ENCODE measurements at places on chromosomes 3 and 15. TPM values are rescaled to one million over a fixed set of nuclear protein-coding genes. Genes with fewer than 3 reads are reported as not detected.

- DNase-seq = peak; percentile 51
Observed at GRCh38 chr3:49406571-49407565, 4.9 kb downstream of the RHOA start.

- no peak for DNase-seq
Observed at GRCh38 chr15:46636206-46636605, 1001.4 kb downstream of the SQOR start.

The NLGN1 gene
- 0.13 TPM for total RNA-seq

The CHRNB4 gene
- 1.1 TPM for total RNA-seq

GRCh38 chr15:40115670-40116093 lies 7.0 kb upstream of the BMF start:
- peak; percentile 91 for DNase-seq

DNA sequence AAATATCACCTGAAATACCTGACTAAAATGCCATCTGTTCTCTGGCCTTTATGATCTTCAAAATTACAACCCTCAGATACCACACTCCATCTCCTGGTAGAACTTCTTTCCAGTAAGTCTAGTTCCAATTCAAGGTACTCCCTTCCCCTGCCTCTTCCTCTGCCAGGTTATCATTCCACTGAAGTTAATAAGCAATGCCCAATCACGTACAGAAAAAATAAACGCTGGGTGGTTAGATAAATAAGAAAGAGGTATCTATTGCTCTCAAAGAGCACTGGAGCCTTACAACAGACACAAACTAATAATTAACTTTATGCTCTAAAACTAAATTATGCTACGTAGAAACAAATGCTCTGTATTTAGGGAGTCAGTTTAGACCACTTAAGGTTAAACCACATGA lies 112.5 kb downstream of the MYO9A start:
- DNase-seq = no peak

- no peak for DNase-seq
Observed at GRCh38 chr3:120449701-120450599, 842 bp downstream of the FSTL1 start.

DNA sequence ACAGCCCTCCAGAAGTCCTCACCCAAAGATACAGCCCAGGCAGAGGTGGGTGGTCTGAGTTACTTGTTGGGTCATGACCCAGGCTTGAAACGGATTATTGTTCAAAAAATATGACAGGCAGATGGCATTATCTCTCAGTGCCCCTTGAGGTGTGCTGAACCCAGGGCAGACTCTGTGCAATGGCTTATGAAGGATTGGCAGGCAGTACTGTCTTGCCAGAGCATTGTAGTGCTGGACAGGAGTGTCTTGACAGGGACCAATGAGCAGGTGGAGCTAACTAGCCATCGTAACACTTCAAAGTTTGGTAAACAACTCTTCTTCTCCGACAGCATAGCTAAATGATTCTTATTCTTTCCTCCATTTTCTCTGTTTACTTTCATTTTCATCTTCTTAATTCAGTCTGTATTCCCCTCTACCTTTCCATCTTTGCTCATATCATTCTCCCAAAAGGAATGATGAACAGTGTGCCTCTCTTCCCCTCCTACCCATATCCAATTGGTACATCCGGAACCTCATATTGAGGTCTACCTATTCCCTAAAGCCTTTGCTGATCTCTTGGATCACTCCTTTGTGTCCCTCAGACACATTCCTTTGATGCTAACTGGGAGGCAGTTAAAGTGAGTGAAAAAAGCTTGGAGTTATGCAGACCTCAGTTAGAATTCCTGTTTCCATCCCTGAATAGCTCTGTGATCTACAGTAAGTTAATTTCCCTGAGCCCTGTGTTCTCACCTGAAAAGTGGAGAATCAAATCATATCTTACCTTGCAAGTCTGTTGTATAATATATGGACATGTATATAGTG lies 2.6 kb upstream of the IL20RB start:
- DNase-seq = no peak

- DNase-seq = no peak
Observed at GRCh38 chr15:86059851-86060250, 19.8 kb upstream of the AGBL1 start.

The NEK10 gene
- 1.7 TPM for total RNA-seq

The CCR9 gene
- 1.7 TPM for total RNA-seq

DNA sequence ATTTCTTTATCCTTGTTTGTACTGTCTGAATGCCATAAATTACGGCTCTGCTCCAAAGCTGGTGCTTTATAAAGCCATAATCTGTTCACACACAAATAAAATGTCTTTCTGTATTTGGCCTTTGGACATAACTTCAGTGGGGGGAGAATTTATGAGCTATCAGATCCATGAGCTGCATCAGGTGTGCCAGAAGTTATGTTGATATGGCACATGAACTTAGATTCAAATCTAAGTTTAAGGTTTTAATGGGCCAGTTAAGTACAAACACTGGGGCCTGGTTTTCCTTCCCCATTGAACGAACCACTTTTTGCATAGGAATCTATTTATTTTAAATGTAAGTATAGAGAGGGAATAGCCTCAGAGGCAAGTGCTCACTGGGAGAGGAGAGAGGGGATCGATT lies 239.9 kb downstream of the NFKBIZ start:
- no peak for DNase-seq

The ALDH1A2 gene
- 4.5 TPM for total RNA-seq

DNA sequence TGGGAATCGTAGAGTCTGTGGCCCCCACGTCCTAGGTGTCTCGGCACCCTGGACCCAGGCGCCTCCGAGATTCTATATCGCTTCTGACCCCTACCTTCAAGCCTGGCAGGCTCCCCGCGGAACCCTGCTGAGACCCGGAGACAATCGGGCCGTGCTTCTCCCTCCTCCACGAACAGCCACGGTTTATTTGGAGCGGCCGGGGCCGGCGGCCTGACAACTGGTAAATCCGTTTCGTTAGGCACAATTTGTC lies 1.4 kb downstream of the GATA2 start:
- no peak for DNase-seq

- no peak for DNase-seq
Observed at GRCh38 chr3:50147447-50147846, 7.7 kb upstream of the SEMA3F start.

The NAA50 gene
- total RNA-seq = 79.4 TPM

DNA sequence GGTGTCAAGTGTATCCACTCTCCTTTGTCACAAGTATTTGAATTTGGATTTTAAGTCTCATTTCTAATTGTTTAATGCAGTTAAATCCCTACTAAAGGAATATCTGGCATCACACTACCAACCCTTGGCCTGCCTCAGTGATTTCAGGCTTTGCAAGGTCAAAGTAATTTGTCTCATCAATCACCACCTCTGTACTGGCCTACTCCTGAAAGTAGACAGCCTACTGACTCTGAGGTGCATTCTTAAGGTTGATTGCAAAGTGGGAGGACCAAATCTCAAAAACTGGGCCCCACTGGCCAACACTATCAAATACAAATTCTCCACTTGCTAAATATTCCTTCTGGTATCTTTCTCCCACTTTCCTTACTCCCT lies 851 bp upstream of the TEX55 start:
- no peak for DNase-seq

DNA sequence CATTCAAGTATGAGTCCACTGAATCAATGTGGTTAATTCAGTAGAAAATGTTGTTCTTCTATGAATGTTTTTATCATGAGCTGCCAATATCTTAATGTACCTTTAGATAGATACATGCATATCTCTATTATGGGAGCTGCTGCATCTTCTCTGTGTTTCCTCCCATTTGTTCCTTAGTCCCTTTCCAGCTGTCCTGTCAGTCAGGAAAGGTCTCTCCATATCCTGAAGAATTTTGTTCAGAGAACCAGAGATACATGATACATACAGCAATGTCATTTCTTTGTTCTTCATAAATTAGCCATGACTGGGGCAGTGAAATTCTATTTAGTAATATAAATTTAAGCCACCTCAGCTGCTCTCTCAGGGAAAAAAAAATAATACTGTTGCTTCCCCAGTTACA lies 103.7 kb downstream of the P3H2 start:
- no peak for DNase-seq

- DNase-seq = no peak
Observed at GRCh38 chr3:147301781-147302180, 104.6 kb downstream of the ZIC4 start.

DNA sequence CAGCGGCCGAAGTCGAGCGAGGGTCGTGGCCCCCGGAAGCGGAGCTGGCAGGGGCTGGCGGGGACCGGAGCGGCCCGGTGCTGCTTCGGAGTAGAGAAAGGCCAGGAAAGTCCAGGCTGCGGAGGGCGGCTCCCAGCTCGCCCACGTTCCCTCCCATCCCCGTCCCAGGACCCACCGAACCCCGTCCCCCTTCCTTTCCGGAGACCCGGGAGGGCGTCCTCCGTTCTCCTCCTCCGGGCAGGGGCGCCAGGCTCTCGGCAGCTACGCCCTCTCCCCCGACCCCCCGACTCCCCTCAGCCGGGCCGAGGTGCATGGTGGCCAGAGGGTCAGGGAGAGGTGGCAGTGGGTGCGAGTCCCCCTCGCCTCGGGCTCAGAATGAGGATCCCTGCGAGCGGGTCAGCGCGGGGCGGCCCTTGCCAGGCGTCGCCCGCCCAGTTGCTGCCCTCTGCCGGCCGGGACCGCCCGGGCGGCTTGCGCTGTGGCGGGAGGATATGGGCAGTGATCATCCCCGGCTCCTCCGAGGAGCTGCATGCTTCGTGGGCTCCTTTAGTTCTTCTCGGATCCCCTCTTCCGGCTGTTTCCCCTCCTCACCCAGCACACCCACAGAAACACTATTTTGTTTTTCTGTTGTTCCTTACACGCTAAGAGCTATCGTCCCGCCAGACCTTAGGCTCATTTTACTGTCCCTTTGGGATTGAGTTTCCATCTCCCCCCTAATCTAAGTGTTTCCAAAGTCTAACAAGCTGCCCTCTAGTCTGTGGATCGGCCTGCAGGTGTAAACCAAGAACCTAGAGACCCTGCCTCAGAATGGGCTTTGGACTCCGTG lies 744 bp upstream of the ALDH1A2 start:
- peak; percentile 92 for DNase-seq

GRCh38 chr15:71109130-71109529 lies 6.1 kb upstream of the THSD4 start:
- DNase-seq = no peak

GRCh38 chr3:53195602-53196574 lies 34.9 kb downstream of the PRKCD start:
- peak; percentile 91 for DNase-seq

- no peak for DNase-seq
Observed at GRCh38 chr15:81095690-81096365, 38.2 kb upstream of the CFAP161 start.

DNA sequence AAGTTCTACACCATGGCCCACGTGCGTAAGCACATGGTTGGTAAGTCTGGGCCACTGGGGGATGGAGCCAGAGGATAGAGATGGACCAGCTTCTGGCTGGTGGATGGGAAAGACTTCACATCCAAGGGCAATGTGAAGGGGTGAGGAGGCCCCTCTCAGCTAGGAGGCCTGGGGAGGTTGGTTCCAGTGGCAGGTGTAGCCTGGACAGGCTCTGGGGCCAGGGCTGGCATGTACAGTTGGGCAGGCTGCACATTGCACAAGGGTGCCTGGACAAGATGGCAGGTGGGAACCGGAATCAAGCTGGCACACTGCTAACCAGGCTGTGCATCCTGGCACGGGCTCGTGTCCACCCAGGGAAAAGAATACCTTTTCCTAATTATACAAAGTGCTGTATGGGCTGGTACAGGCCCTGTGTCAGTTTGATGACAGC lies 8.1 kb downstream of the ZBTB47 start:
- no peak for DNase-seq

The SH3GL3 gene
- total RNA-seq = not detected
